ENCODE measurements at places on chromosomes 13 and 19.

- DNase-seq, result no peak
Observed at GRCh38 chr19:14167576-14168138, 31.3 kb upstream of the ASF1B start.

DNA sequence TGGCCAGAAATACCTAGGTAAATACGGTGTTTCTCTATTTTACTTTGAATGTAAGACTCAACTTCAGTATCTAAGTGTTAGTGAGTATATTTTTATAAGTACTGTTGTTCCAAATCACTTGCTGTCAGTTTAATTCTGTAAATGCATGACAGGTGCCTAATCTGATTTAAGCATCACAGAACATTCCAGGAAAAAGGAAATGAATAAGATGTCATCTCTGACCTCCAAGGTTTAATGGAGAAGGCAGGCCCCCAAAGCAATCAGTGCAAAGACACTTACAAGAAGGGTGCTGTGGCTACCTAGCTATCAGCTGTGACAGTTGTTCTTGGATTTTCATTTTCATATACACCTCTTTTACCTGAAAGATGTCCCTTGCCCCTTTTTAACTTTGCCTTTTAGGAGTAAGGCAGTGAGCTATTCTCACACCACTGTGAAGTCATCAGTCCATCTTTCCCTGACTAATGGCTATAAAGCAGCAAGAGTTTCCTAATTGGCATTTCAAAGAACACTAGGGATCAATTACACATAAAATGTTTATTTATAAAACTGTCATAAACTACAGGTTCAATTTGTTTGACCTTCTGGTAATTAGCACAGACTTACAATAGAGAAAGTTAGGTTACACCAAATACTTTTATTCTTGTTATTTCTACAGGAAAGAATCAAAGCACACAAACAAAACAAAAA, 427.6 kb downstream of the SPRY2 start:
- no peak for DNase-seq

- DNase-seq, result no peak
Observed at GRCh38 chr19:8155318-8155717, 5.9 kb upstream of the FBN3 start.

- no peak for DNase-seq
Observed at GRCh38 chr13:33150126-33150525, 133.9 kb downstream of the KL start.

DNA sequence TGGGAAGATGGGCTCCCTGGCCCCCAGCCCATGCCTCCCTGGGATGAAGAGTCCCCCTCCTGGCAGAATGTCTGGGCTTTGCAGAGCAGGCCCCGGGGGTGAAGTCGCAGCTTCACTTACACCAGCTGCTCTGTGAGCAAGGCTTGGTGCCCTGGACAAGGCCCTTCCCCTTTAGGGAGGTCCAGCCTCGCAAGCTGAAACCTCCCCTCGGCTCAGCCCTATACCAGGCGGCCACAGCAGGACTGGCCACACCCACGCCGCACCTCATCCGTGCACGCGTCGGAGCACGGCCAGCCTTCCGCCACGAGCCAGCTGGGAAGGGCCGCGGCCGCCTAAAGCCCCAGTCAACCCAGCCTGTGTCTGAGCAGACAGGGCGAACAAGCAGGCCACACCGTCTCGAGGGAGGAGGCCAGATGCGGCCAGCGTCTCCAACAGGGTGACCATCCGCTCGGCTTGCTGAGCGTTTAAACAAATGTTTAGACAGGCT, 83.2 kb upstream of the MCF2L start:
- DNase-seq, result no peak

DNA sequence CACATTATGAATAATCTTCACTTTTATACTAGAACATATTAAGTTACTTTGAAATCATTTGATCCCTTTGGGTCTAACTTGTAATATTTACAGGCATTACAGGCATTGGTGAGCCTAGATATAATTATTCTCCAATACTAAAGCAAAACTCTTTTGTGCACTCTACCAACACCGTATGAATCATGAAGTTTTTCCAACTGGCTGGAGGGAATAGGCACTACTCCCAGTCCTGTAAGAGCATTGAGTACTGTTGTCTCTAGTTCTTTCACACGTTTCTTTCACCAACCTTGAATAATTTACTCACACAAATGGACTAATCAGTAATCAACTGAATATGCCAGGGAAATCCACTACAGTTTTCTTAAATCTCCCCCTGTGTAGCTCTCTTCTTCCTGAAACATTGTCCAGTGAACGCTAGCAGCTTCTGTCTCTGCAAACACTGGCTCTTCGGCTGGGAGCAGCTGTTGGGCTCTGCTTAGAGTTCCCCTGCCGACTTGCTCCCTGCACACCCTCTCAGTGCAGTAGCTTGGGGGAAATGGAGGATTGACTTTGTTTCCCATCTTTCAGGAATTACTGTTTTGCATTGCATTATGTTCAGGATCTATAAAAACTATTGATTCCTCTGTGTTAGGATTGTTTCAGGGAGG, 476.7 kb downstream of the RFC3 start:
- DNase-seq, result no peak

DNA sequence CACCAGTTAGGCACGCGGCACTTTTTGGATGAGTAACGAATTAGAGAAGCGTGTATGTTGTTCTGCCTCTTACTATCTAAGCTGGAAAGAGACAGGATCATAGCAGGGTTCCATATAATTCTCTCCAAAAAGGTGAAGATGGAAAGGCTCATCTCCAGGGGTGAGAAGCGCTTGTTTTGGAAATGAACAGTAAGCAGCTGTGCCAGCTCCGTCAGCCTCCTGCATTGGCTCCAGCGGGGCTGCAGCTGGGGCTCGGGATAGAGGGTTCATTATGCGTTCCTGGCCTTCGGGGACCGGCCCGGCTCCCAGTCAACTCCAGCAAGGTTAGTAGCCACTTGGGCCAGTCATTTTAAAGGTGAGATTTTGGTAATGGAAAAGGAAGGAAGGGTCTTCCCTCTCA, 155.5 kb downstream of the COL4A1 start:
- DNase-seq, result no peak

DNA sequence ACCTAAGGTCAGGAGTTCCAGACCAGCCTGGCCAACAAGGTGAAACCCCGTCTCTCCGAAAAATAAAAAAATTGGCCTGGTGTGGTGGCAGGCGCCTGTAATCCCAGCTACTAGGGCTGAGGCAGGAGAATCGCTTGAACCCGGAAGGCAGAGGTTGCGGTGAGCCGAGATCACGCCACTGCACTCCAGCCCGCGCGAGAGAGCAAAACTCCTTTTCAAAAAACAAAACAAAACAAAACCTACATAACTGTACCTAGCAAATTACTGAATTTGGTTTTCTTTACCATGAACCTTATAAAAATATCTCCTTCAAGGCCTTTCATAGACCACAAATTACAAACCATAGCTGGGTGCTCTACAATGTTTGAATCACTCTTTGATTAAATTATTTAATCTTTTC, 760 bp downstream of the ZNF91 start:
- DNase-seq, result peak; percentile 10

DNA sequence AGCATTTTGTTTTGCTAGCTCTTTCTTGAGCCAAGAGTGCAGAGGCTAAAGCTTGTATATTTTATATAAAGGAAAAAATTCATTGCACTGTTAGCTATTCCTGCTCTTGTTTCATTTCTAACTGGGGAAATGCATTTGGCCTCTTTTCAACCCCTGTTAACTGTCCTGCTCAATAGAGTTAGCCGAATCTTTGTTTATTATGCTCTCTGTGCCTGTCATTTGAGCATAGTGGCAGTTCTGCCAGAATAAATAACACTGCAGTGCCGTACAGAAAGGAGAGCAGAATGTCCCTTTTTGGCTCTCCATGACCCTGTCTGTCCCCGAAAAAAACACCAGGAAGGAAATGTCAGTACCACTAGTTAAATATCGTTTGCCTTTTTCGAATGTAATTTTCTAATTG, 350.8 kb downstream of the MYO16 start:
- no peak for DNase-seq

DNA sequence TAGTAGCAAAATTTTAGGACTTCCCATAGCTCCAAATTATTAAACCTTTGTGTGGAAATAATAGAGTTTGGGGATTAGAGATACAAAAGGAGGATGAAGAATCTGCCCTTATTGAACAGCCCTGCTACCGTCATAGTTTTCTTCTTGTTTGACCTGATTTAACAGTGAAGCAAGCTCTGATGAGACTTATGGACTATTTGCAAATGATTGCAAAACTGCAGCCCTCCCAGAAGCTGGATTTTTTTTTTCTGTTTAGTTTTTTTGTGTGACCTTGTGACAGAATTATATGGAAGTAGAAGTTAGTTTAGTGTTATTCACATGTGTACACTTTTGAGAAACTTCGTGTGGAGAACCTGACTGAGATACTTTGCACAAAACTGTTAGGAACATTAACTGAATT, 267.8 kb downstream of the KCNRG start:
- DNase-seq, result no peak

- no peak for DNase-seq
Observed at GRCh38 chr19:55838906-55839305, 2.6 kb downstream of the NLRP4 start.

GRCh38 chr13:102772042-102772425, 1.6 kb downstream of the TEX30 start:
- no peak for DNase-seq

- DNase-seq, result no peak
Observed at GRCh38 chr13:56424246-56424645, 716.5 kb upstream of the PRR20A start.

DNA sequence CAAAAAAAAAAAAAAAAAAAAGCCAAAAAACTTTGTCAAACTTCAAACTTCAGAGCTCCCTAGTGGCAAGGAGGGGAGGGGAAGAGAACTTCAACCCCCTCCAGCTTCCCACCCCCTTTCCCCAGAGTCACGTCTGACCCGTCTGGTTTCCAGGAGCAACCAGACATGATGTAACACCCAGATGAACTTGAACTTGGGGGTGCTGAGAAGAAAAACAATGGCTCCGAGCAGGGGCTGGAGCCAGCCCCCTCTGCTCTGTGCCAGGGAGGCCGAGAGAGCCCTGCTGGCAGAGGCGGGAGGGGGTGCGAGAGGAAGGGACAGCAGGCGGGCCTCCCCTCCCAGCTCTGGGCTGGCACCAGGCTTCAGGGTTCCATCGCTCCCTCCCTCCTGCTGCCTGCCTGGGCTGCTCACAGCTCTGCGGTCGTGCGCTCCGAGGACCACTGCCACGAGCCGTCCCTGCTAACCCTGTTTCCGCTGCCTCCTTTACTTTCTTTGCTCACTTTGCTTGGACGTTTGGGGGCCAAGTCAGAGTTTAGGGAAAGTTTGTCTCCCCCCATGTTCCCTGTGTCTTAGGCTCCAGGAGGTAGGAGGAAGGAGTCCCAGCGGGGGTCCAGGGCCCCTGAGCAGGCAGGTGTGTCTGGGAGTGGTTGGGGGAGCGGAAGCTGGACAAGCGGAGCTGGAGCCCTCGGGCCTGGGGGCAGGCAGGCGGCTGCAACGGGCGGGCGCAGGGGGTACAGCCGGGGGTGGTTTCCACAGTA, 11.1 kb downstream of the LYL1 start:
- DNase-seq, result no peak

- DNase-seq, result no peak
Observed at GRCh38 chr19:55426042-55426441, 17.1 kb downstream of the SHISA7 start.

GRCh38 chr19:13723206-13723605, 41.1 kb upstream of the MRI1 start:
- DNase-seq, result no peak

GRCh38 chr13:20927596-20928257, 25.2 kb upstream of the XPO4 start:
- no peak for DNase-seq

DNA sequence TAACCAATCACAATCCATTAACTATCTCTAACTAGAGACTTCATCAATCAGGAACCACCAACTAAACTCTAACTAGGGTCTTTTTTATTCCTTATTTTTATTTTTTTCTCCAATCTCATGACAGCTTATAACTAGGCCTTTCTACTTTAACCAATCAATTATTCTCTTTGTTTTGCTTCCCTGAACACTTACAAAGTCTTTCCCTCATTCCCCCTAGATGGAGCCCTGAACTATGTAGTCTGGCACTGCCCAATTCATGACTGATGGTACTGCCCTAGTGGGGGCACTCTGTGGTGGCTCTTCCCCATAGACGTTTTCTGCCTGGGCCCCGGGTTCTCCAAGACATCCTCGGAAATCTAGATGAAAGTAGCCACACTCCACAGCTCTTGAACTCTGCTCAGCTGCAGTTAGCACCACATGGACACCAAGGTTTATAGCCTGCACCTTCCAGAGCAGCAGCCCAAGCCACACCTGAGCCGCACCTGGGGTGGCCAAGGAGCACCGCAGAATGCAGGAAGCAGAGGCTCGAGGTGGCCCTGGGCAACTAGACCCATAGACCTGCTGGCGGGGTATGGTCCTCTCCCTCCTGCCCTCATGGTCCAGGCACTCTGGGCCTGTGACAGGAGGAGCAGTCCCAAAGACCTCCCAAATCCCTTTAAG, 6.6 kb downstream of the ATP7B start:
- DNase-seq, result no peak

DNA sequence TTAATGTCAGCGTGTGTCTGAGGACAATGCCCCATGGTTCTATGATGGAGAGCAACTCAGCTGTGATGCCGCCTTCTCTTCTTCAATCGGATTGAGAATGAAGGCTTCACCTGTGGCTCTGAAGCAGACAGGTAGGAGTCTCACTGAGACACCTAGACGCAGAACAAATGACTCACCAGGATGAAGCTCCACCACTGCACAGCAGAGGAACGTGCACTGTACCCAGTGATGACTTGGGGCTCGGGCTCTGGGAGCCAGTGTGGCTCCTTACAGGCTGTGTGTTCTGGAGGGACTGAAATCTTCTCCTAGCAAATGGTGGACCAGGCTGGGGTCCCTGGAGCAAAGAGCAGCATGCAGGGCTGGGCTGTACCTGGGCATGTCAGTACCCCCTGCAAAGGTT, 44.0 kb downstream of the CCDC70 start:
- no peak for DNase-seq

DNA sequence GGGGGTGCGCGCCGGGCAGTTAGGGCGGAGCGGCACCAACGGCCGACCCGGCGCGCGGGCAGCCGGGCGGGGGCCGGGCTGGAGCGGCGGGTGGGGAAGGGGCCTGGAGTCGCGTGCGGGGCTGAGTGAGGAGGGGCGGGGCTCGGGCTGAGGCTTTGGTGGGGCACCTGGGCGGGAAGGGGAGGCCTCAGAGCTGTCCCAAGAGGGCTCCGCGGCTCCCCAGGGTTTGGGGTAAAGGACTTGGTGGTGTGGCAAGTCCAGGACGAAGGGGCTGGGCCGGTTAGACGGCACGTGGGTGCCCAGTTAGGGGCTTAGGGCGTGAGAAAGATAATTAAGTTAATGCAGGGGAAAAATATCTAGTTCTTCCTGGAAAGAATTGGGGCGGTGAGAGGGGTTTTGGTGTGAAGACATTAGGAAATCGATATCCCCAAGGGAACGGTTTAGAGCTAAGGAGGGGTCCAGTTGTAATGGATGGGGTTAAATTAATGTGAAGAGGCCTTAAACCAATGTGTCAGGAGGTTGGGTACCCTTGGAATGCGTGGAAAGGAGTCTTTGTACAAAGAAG, 496 bp downstream of the ZNF574 start:
- DNase-seq, result no peak

DNA sequence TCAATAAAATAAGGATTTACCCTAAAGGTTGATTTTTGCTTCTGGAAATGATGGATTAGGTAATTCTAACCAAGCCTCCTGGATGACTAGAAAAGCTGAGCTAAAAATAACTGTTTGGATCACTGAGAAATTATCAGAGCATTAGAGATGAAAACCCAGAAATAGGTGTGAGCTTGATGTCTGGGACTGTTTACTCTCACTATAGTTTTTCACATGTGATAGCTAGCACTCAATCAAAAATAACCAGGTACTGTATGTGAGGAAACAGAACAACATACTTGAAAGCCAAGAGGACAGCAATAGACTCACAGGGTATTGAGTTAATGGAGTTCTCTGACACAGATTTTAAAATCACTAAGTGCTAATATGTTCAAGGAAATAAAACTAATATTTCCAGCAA, 9.5 kb downstream of the ZAR1L start:
- DNase-seq, result no peak
